ENCODE measurements at places on chromosomes 7 and 10. TPM values are rescaled to one million over a fixed set of nuclear protein-coding genes. Genes with fewer than 3 reads are reported as not detected.

The COX15 gene
- 36.3 TPM for total RNA-seq

DNA sequence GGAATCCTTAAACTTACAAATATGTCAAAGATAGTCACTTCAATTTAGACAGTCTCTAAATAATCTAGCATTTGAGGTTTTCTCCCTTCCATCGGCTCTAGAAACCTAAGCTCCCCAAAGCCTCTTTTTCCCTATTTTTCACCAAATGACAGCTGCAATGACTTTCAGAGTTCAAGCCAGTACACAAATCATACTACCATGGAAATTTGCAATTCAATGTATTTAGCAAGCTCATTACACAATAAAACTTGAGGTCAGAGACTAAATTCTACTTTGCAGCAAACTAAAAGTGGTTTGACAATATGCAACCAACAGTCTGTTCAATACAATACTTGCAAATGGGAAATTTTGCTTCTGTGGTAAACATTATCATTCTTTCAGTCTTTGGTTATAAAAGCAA is 80.3 kb downstream of the SKIDA1 start:
- no peaks in the 10 kb centered on the region for H3K36me3 ChIP-seq
- no peak overlapping the region for H3K27ac ChIP-seq
- peaks cover 4% of the 10 kb centered on the region for H3K27me3 ChIP-seq
- H3K4me1 ChIP-seq = no peaks in the 10 kb centered on the region
- DNase-seq = no peak

GRCh38 chr7:87144173-87144657 is 8.0 kb upstream of the DMTF1 start:
- no peaks in the 10 kb centered on the region for H3K27me3 ChIP-seq
- no peak for DNase-seq
- no peaks in the 10 kb centered on the region for H3K4me1 ChIP-seq
- no peak overlapping the region for H3K4me3 ChIP-seq
- no peak overlapping the region for H3K27ac ChIP-seq
- no peaks in the 10 kb centered on the region for H3K36me3 ChIP-seq

The SPDYE6 gene
- total RNA-seq = not detected

- no peak for DNase-seq
- H3K36me3 ChIP-seq = no peaks in the 10 kb centered on the region
- no peak overlapping the region for H3K27ac ChIP-seq
- H3K4me1 ChIP-seq = peaks cover 18% of the 10 kb centered on the region
Measured at GRCh38 chr10:102191956-102192355, 34.1 kb upstream of the ELOVL3 start.

- H3K27ac ChIP-seq = no peak overlapping the region
- DNase-seq = no peak
- H3K4me3 ChIP-seq = no peak overlapping the region
Measured at GRCh38 chr7:95335093-95335492, 10.8 kb upstream of the PON1 start.

The NFE2L3 gene
- 12.5 TPM for total RNA-seq

DNA sequence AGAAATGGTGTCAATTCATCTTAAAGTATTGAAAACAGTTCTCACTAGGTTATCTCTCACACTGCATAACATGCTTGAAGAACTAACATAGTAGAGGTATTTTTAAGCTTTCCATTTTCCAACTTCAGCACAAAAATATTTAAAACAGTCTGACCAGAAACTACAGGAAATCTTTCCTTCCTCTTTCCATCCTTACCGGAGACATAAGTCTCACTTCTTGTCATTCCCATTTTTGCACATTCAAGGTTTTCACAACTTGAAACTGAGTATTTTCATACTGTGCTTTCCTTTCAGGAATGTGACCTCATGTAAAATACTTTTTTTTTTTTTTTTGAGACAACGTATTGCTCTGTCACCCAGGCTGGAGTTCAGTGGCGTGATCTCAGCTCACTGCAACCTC is 45.2 kb downstream of the ARHGAP12 start:
- DNase-seq = no peak
- H3K27ac ChIP-seq = no peak overlapping the region
- peaks cover 23% of the 10 kb centered on the region for H3K4me1 ChIP-seq
- H3K4me3 ChIP-seq = no peak overlapping the region
- no peaks in the 10 kb centered on the region for H3K36me3 ChIP-seq
- H3K27me3 ChIP-seq = no peaks in the 10 kb centered on the region

GRCh38 chr7:101744588-101744987 is 72.8 kb upstream of the CUX1 start:
- no peak overlapping the region for H3K4me3 ChIP-seq
- no peaks in the 10 kb centered on the region for H3K36me3 ChIP-seq
- H3K27me3 ChIP-seq = no peaks in the 10 kb centered on the region
- DNase-seq = no peak

The SPDYE1 gene
- total RNA-seq = not detected

DNA sequence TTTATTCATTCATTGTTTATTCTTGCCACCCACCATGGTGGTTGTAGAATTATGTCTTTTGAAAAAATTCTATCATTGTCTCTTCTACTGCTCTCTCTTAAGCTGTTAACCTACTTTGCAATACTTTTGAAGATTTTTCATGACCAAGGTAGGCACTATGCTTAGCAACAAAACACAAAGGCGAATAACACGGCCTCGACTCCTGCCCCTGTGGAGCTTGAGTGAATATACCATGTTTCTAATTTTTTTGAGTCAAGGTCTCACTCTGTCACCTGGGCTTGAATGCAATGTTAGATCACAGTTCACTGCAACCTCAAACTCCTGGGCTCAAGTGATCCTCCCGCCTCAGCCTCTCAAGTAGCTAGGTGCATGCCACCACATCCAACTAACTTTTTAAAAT is 39.4 kb downstream of the APBB1IP start:
- no peaks in the 10 kb centered on the region for H3K27me3 ChIP-seq
- H3K36me3 ChIP-seq = peaks cover 9% of the 10 kb centered on the region
- peaks cover 70% of the 10 kb centered on the region for H3K4me1 ChIP-seq
- peak overlapping the region; percentile 87 for H3K27ac ChIP-seq

DNA sequence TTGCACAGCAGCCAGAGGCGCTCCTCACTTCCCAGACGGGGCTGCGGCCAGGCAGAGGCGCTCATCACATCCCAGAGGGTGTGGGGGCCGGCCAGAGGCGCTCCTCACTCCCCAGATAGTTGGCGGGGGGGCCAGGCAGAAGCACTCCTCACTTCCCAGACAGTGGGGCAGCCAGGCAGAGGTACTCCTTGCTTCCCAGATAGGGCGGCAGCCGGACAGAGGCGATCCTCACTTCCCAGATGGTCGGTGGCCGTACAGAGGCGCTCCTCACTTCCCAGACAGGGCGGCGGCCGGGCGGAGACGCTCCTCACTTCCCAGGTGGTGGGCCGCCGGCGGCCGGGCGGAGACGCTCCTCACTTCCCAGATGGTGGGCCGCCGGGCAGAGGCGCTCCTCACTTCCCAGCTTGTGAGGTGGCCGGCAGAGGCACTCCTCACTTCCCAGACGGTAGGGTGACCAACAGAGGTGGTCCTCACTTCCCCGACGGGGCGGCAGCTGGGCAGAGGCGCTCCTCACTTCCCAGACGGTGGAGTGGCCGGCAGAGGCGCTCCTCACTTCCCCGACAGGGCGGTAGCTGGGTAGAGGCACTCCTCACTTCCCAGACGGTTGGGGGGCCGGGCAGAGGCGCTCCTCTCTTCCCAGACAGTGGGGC is 26.5 kb downstream of the CCNY start:
- no peak overlapping the region for H3K4me3 ChIP-seq
- no peak overlapping the region for H3K27ac ChIP-seq
- DNase-seq = no peak
- H3K4me1 ChIP-seq = peaks cover 53% of the 10 kb centered on the region
- H3K27me3 ChIP-seq = no peaks in the 10 kb centered on the region
- H3K36me3 ChIP-seq = peaks cover 2% of the 10 kb centered on the region

The LHPP gene
- 17.7 TPM for total RNA-seq

The PPP1R9A gene
- total RNA-seq = not detected

DNA sequence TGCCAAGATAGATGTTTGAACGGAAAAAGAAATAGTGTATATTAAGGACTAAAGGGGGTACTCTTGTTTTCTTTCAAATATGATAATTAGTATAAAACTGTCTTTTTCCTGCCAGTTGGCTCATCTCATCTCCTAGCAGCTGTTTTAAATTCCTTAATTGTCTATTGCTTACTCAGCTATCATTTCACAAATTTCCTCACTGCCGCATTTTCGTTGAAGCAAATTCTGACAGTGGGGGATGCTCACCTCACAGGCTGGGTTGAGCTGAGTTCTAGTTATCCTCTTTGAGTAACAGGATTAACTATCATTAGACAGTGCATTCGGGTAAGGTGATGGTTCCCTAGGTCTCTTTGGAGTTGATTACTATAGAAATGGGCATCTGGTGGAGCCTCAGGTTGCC is 592.0 kb downstream of the AUTS2 start:
- H3K27ac ChIP-seq = no peak overlapping the region
- H3K27me3 ChIP-seq = no peaks in the 10 kb centered on the region
- no peaks in the 10 kb centered on the region for H3K36me3 ChIP-seq

DNA sequence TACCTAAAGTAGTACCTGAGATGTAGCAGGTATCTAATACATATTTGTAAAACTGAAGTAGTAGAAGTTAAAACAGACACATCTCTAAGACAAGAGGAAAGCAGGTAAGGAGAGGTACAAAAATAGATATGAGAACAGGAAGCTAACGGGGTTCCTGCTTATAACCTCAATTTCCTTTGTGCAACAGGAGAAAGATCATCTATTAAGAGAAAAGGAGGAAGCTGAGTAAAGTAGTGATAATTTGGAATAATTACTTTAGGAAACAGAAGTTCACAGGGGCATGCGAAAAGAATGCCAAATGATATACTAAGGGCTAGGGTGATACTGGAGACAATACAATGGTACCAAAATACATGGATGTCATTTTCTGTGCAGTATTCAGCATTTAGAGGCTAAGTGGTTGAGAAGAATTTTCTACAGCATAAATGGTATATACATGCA is 108.7 kb downstream of the NRBF2 start:
- peaks cover 14% of the 10 kb centered on the region for H3K36me3 ChIP-seq
- H3K4me3 ChIP-seq = peak overlapping the region; percentile 7
- H3K4me1 ChIP-seq = peaks cover 76% of the 10 kb centered on the region
- H3K27ac ChIP-seq = peak overlapping the region; percentile 52
- no peak for DNase-seq

GRCh38 chr10:4981722-4982471 is 18.7 kb downstream of the AKR1C1 start:
- peaks cover 5% of the 10 kb centered on the region for H3K27me3 ChIP-seq
- H3K36me3 ChIP-seq = no peaks in the 10 kb centered on the region
- no peak overlapping the region for H3K4me3 ChIP-seq
- DNase-seq = peak; percentile 8
- no peaks in the 10 kb centered on the region for H3K4me1 ChIP-seq

- H3K27ac ChIP-seq = no peak overlapping the region
- peaks cover 39% of the 10 kb centered on the region for H3K4me1 ChIP-seq
- DNase-seq = no peak
Measured at GRCh38 chr10:63213489-63213888, 80.4 kb downstream of the NRBF2 start.

DNA sequence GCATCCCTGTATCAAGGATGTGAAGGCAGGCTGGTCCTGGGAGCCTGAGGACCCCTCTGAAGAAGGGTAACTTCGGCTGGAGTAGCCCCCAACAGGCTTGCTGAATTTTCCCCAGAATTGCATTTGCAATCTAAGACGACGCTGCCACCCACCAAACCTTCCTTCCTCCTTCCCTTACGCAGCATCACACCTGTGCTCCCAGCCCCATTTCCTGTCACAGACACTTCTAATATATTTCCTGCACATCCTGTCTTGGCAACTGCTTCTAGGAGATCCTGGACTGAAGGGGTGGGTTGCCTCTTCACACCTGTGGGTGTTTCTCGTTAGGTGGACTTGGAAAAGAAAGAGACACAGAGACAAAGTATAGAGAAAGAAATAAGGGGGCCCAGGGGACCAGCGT is 9.4 kb upstream of the PGAM1 start:
- H3K4me3 ChIP-seq = no peak overlapping the region
- H3K27me3 ChIP-seq = no peaks in the 10 kb centered on the region
- H3K4me1 ChIP-seq = peaks cover 87% of the 10 kb centered on the region

The GDF10 gene
- 0.12 TPM for total RNA-seq

DNA sequence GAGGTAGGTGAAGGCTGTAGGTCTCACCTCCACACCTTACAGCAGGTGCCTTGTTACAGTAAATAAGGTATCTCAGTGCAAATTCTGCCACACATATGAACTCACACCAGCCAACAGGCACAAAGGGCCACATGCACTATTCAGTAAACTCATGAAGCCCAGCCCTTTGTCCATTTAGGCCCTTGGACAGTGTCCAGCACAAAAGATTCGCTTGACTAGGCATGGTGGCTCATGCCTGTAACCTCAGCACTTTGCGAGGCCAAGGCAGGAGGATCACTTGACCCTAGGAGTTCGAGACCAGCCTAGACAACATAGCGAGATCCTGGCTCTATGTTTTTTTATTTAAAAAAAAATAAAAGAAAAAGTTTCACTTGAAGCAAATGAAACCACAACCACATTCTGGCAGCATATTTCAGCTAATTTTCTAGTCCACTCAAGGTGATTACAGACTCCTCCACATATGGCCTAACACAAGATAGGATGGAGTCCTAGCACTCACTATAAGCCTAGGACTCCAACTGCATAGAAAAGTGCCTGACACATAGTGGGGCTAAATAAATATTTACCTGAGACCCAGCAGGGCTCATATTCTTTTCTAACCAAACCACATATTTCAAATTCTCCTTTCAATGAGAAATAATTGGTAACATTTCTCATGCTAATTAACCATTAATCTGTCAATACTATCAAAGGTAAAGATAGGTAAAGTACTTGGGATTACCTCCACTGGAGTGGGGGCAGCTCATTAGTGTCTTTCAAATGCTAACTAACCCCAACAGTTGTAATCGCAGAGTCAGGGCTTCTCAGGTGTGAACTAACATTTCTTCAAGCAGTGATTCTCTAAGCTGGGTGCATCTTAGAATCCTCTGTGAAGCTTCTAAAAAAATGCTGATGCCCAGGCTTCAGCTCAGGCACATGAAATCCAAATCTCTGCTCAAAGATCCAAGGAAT is 4.5 kb upstream of the ANKRD1 start:
- H3K27ac ChIP-seq = no peak overlapping the region
- H3K4me1 ChIP-seq = no peaks in the 10 kb centered on the region
- no peak overlapping the region for H3K4me3 ChIP-seq
- no peaks in the 10 kb centered on the region for H3K36me3 ChIP-seq
- peaks cover 11% of the 10 kb centered on the region for H3K27me3 ChIP-seq
- DNase-seq = no peak

GRCh38 chr10:75470901-75471300 is 39.5 kb downstream of the LRMDA start:
- H3K4me1 ChIP-seq = no peaks in the 10 kb centered on the region
- H3K4me3 ChIP-seq = no peak overlapping the region
- H3K27me3 ChIP-seq = peaks cover 2% of the 10 kb centered on the region
- H3K36me3 ChIP-seq = no peaks in the 10 kb centered on the region
- DNase-seq = no peak

DNA sequence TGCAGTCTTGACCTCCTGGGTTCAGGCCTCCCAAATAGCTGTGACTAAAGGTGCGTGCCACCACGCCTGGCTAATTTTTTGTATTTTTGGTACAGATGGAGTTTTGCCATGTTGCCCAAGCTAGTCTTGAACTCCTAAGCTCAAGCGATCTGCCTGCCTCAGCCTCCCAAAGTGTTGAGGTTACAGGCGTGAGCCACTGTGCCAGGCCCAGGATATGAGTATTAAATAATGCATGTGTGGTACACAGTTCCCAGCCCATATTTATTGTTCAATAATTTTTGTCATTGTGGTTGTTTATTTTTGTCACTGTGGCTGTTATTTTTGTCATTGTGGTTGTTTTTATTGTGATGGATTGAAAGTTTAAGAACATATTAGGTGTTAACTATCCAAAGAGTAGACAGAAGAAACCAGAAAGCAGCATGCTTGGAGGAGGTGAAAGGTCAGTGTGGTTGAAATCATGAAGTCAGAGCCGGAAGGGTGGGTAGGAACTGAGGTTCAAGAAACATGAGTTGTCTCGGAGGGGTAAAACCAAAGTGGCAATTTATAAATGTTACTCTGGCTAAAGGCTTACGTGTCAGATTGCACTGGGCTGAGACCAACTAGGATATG is 45.0 kb downstream of the MRC1 start:
- H3K27me3 ChIP-seq = peaks cover 6% of the 10 kb centered on the region
- no peak for DNase-seq
- no peak overlapping the region for H3K27ac ChIP-seq
- peaks cover 2% of the 10 kb centered on the region for H3K36me3 ChIP-seq

The OR2A42 gene
- total RNA-seq = not detected

All from activated naive CD4-positive, alpha-beta T cell treated with anti-CD3 and anti-CD28 coated beads for 36 hours (primary cell).